ENCODE measurements at places on chromosomes 1 and 21. TPM values are rescaled to one million over a fixed set of nuclear protein-coding genes. Genes with fewer than 3 reads are reported as not detected.

Gene VSIG8
- total RNA-seq: not detected

Gene PTPRU
- total RNA-seq: 0.71 TPM

Gene PKP1
- not detected for total RNA-seq

Gene AZIN2
- total RNA-seq: 5.1 TPM

Gene SRSF4
- 118 TPM for total RNA-seq

Gene UTS2
- total RNA-seq: not detected

Gene HMCN1
- 0.10 TPM for total RNA-seq

Gene UBASH3A
- 76.0 TPM for total RNA-seq

Gene LCE1E
- total RNA-seq: not detected

Gene KLF17
- total RNA-seq: not detected

Gene GNG4
- total RNA-seq: 3.7 TPM

Gene GJA8
- not detected for total RNA-seq

Gene TPTE
- total RNA-seq: not detected

Gene STYXL2
- not detected for total RNA-seq

Gene RNU1-4
- 2,251 TPM for total RNA-seq

Gene MPL
- not detected for total RNA-seq

Gene FAM177B
- not detected for total RNA-seq

Gene PIGV
- 11.3 TPM for total RNA-seq

Gene FCRL4
- not detected for total RNA-seq

Gene LRRC71
- not detected for total RNA-seq

Gene TLR5
- 0.17 TPM for total RNA-seq

Gene AIRE
- 2.0 TPM for total RNA-seq

Gene VWA5B1
- total RNA-seq: not detected

Gene NKAIN1
- 0.07 TPM for total RNA-seq

Gene PGLYRP4
- not detected for total RNA-seq

Gene PLPPR4
- not detected for total RNA-seq

Gene MMEL1
- 2.0 TPM for total RNA-seq

Gene GBP1
- 209 TPM for total RNA-seq

Gene STMN1
- 315 TPM for total RNA-seq

Gene TSPEAR
- total RNA-seq: not detected

Gene THEM5
- total RNA-seq: not detected

Gene NES
- total RNA-seq: 0.12 TPM

Gene RXFP4
- total RNA-seq: not detected

Gene HLX
- total RNA-seq: 6.0 TPM

Gene CR1
- 0.02 TPM for total RNA-seq

Gene CNR2
- 0.05 TPM for total RNA-seq

Gene PPP1R15B
- 74.5 TPM for total RNA-seq

Gene WNT3A
- total RNA-seq: not detected

Gene PLA2G4A
- not detected for total RNA-seq

Gene HEYL
- total RNA-seq: not detected

Gene FAM72A
- 24.7 TPM for total RNA-seq

Gene CD247
- total RNA-seq: 211 TPM

Gene GPR25
- total RNA-seq: not detected

Gene C1orf53
- 0.39 TPM for total RNA-seq

Gene DISC1
- 14.0 TPM for total RNA-seq

Gene ETV3L
- not detected for total RNA-seq

Gene SELENBP1
- total RNA-seq: not detected

Gene FCER1G
- total RNA-seq: 2.9 TPM

Gene A3GALT2
- not detected for total RNA-seq

Gene G0S2
- total RNA-seq: 47.5 TPM

Gene PERM1
- total RNA-seq: not detected

Gene FCGR1A
- not detected for total RNA-seq

Gene ICOSLG
- total RNA-seq: 13.0 TPM

Gene OR2T35
- not detected for total RNA-seq

Gene HCN3
- total RNA-seq: 2.3 TPM
